ENCODE measurements at places on chromosomes 5 and 9. TPM values are rescaled to one million over a fixed set of nuclear protein-coding genes. Genes with fewer than 3 reads are reported as not detected.

DNA sequence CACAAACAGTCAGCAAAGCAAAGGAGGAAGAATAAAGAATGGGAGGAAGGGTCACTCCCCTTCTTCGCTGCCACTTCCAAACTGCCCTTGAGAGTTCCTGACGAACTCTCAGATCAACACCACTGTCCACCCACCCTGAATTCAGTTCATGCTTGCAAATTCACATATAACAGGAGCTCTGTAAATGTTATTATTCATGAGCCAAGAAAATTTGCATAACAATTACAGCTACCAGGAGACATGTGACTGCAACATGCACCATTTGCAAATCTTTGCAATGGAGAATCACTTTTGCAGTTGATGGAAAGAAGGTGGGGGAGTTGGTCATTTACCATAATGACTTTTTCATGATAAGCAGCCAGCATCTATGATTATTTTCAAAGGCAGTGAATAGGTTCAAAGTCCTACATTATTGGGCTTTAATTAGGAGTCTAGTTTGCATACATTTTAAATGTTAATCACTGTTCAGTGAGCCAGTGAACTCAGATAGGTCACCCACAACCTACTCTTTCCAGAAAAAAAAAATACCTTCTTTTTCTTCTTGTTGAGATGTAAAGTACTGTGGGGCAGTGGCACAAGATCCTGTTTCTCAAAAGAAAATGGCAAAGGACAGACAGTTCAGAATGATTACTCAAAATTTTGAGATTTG lies 149.7 kb downstream of the CAAP1 start:
- H3K27ac ChIP-seq: no peak overlapping the region
- no peak for DNase-seq
- peaks cover 2% of the 10 kb centered on the region for H3K27me3 ChIP-seq
- H3K4me3 ChIP-seq: no peak overlapping the region
- H3K36me3 ChIP-seq: no peaks in the 10 kb centered on the region
- no peaks in the 10 kb centered on the region for H3K4me1 ChIP-seq

The GNG10 gene
- total RNA-seq: 30.9 TPM

- H3K4me3 ChIP-seq: no peak overlapping the region
- no peaks in the 10 kb centered on the region for H3K27me3 ChIP-seq
- no peaks in the 10 kb centered on the region for H3K4me1 ChIP-seq
These were observed 91.7 kb upstream of the ADAMTSL1 start for GRCh38 chr9:18382243-18382642.

DNA sequence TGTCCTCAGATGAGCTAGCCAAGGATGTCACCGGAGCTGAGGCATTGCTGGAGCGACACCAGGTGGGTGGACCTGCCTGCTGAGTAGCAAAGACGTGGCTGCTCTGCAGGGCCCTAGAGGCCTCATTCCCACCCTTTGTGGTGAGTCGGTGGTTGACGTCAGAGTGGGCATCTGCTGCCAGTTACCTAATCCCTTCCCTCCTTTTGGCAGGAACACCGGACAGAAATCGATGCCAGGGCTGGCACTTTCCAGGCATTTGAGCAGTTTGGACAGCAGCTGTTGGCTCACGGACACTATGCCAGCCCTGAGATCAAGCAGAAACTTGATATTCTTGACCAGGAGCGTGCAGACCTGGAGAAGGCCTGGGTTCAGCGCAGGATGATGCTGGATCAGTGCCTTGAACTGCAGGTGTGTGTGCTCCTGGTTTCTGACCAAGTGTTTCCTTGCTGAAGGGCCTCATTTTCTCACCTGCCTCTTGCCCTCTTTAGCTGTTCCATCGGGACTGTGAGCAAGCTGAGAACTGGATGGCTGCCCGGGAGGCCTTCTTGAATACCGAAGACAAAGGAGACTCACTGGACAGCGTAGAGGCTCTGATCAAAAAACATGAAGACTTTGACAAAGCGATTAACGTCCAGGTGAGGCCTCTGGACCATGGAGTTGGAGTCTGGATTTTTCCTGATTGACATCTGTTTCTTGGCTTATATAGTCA lies 48.9 kb downstream of the DYNC2I2 start:
- no peak overlapping the region for H3K4me3 ChIP-seq
- no peak overlapping the region for H3K27ac ChIP-seq
- DNase-seq: no peak
- no peaks in the 10 kb centered on the region for H3K4me1 ChIP-seq
- H3K36me3 ChIP-seq: peaks cover 76% of the 10 kb centered on the region

GRCh38 chr9:4284925-4285324 lies 14.9 kb downstream of the GLIS3 start:
- no peak overlapping the region for H3K4me3 ChIP-seq
- no peaks in the 10 kb centered on the region for H3K4me1 ChIP-seq
- H3K27me3 ChIP-seq: peaks cover 5% of the 10 kb centered on the region
- no peak for DNase-seq
- H3K36me3 ChIP-seq: no peaks in the 10 kb centered on the region

DNA sequence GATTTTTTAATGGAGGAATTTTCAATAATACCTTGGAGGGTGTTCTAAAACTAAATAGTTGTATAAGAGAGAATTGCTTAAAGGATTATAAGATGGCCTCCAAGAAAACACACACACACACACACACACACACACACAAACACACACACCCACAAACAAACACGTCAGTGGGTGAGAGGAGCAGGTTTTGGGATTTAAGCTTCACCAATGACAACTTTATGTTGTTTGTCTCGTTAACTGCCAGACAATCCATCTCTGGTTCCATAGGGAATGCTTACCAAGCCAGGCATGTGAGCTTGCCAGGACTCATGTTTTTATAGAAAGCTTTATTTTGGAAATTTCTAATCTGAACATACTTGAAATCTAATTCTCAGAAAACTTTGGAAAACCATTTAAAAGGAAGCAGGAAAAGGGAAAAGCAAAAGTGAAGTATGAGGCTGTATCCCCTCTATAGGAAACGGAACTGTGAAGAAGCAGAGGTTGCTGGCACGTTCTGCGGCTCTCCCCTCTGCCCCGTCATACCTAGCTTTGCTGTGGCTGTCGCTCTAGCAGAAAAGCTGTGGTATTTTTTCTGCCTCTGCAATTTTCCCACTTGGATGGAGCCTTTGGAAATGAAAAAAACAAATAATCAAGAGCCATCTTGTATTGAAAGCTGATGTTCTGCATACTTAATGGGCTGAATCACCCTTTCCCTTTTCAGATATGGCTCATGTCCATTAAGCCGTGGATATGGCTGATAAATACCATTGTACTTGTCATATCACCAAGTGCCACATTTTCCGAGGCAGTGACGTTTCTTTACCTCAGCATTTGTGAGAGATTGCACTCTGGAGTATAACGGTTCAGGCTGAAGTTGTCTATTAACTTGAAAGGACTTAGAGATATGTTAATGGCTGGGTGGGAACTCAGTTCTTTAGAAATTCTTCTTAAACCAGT lies 112.7 kb downstream of the NTRK2 start:
- H3K36me3 ChIP-seq: no peaks in the 10 kb centered on the region
- no peak overlapping the region for H3K4me3 ChIP-seq
- no peak overlapping the region for H3K27ac ChIP-seq
- H3K4me1 ChIP-seq: no peaks in the 10 kb centered on the region
- peaks cover 6% of the 10 kb centered on the region for H3K27me3 ChIP-seq
- no peak for DNase-seq

GRCh38 chr5:35246900-35247647 lies 16.8 kb upstream of the PRLR start:
- H3K27ac ChIP-seq: no peak overlapping the region
- no peak for DNase-seq
- no peaks in the 10 kb centered on the region for H3K36me3 ChIP-seq
- H3K4me1 ChIP-seq: no peaks in the 10 kb centered on the region
- no peaks in the 10 kb centered on the region for H3K27me3 ChIP-seq
- H3K4me3 ChIP-seq: no peak overlapping the region

DNA sequence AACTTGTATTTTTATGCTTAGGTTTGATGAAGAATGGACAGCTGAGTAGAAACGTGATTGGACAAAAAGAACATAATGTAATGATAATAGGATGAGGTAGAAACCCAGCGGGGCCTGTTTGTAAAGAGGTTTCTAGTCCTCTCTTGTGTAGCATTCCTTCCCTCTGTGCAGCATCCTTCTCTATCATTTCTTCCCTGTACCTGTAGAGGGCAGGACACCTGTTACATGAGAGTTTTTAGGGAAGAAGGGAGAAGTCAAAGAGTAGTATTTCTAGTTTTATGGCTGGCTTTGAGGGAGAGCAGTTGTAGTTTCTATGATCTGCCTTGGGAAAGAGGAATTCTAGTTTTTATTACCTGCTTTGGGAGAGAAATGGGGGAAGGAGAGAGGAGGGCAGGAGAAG lies 162.1 kb upstream of the FST start:
- no peaks in the 10 kb centered on the region for H3K4me1 ChIP-seq
- H3K27ac ChIP-seq: no peak overlapping the region
- DNase-seq: no peak
- no peaks in the 10 kb centered on the region for H3K36me3 ChIP-seq

The ZNF300 gene
- 0.39 TPM for total RNA-seq

DNA sequence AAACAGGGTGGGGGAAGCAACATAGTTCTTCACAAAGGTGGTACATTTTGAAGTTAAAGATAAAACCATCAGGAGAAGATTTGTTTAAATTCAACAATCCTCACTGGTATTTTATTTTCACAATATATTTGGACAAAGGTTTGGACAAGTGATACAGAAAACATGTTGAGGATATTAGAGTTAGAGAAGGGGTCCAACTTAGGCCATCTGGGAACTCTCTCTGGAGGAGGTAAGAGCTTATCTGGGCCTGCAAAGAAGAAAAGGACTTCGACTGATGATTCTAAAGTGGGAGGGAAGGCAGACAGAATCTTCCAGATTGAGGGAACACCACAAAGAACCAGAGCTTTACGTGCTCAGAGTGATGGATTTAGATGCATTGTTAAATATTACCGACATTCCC lies 58.5 kb downstream of the SGCD start:
- H3K4me1 ChIP-seq: no peaks in the 10 kb centered on the region
- no peak overlapping the region for H3K4me3 ChIP-seq
- no peaks in the 10 kb centered on the region for H3K36me3 ChIP-seq
- H3K27ac ChIP-seq: no peak overlapping the region
- H3K27me3 ChIP-seq: no peaks in the 10 kb centered on the region

- no peak overlapping the region for H3K4me3 ChIP-seq
- peaks cover 18% of the 10 kb centered on the region for H3K36me3 ChIP-seq
- H3K4me1 ChIP-seq: peaks cover 2% of the 10 kb centered on the region
- no peak overlapping the region for H3K27ac ChIP-seq
- DNase-seq: no peak
These were observed 31.3 kb upstream of the SMU1 start for GRCh38 chr9:33107762-33108161.
